NCI-H748 treated with DMSO at 0.1 percent for 48 hours (cell line): ENCODE measurements at places on chromosomes 6 and 20.

DNA sequence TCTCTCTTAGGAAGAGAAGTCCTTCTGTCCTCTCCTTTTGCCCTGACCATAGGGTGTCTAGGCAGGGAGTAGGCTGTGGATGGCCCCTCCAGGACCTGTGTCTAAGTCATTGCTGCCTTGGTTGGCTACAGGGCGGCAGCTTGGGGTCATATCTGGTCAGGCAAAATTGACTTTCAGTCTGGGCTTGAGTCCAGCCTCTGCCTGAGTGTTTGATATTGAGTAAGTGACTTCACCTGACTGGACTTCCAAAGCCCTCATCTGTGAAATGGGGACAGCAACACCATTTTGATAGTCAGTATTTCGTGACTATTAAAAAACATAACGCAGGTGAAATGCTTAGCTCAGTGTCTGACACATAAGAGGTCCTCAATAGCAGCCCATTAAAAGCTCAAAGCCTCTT lies 4.6 kb downstream of the TGM3 start:
- DNase-seq = no peak

DNA sequence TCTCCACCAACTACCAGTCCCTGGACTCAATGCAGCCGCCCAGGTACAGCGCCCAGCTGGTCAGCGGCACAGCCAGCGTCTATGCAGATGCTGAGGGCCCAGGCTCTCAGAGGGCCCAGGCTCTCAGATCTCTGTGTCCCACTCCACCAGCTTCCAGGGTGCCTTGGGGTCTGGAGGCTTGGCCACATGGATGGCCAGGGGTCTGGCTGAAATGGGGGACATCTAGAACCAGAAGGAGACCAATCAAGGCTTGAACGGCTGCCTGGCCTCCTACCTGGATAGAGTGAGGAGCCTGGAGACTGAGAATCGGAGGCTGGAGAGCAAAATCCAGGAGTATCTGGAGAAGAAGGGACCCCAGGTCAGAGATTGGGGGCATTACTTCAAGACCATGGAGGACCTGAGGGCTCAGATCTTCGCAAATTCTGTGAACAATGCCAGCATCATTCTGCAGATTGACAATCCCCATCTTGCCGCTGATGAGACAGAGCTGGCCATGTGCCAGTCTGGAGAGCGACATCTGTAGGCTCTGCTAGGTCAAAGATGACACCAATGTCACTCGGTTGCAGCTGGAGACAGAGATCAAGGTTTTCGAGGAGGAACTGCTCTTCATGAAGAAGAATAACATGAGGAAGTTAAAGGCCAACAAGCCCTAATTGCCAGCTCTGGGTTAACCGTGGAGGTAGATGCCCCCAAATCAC lies 44.1 kb upstream of the GRM4 start:
- DNase-seq = no peak

DNA sequence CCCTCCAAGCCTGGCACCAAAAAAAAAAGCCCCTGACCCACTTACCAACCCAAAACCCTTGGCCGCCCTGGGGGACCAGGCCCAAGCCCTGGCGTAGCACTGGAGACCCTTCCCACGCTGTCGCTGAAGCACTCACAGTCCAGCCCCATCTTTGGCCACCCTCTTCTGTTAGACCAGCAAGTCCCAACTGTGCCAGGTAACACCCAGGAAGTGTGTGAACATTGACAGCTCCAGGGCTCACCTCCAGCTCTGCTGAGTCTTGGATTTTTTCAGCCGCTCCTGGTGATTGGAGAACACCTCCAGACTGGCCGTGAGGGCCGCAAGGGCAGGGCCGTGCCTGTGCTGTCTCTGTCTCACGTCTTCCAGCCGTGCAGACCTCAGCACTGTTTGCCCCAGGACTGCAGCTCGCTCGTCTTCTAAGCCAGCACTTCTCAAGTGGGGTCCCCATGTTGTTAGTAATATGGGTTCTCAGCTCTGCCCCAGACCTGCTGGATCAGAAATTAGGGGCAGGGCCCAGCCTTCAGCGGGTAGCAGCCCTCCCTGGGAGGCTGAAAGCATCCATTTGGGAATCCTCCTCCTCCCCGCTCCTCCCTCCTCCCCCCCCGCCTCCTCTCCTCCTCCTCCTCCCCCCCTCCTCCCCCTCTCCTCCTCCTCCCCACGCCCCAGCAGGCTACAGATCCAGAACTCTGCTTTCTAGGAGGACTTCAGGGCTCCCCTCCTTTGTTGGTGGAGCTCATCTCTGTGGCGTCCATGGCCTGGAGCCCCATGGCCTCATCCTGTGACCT lies 18.1 kb downstream of the NPEPL1 start:
- no peak for DNase-seq

DNA sequence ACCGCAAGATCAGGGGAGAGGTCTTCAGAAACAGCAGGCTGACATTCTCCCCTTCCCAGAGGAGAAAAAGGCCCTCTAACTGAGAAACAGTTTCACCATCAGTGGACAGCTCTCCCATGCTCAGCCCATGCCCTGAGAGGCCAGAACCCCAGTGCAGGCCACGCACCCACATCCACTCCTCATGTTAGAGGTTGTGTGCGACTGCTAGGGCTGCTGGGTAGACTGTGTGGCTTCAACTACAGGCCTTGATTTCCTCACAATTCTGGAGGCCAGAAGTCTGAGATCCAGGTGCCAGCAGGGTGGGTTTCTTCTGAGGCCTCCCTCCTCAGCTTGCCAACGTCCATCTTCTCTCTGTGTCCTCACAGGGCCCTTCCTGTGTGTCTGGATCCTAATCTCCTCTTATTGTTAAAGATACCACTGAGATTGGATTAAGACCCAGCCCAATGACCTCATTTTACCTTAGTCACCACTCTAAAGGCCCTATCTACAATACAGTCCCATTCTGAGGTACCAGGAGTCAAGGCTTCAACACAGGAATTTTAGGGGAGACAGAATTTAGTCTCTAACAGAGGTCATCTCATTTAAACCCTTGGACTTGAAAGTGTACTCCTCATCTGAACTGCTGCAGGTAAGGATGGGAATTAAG lies 67.7 kb upstream of the CD93 start:
- DNase-seq = no peak

- DNase-seq = no peak
These were observed 61.0 kb downstream of the PSMG4 start for GRCh38 chr6:3319610-3320200.

- DNase-seq = no peak
These were observed 10.4 kb upstream of the ABHD16B start for GRCh38 chr20:63850689-63851547.

GRCh38 chr6:3159805-3160781 lies 2.7 kb upstream of the TUBB2A start:
- DNase-seq = peak; percentile 84

GRCh38 chr6:20109526-20109925 lies 102.7 kb downstream of the MBOAT1 start:
- no peak for DNase-seq

- DNase-seq = peak; percentile 74
These were observed 874.2 kb downstream of the TFAP2A start for GRCh38 chr6:9540534-9541126.

- no peak for DNase-seq
These were observed 5.1 kb upstream of the TMEM244 start for GRCh38 chr6:129866256-129866655.

GRCh38 chr20:53692465-53693067 lies 98.9 kb upstream of the ZNF217 start:
- no peak for DNase-seq

DNA sequence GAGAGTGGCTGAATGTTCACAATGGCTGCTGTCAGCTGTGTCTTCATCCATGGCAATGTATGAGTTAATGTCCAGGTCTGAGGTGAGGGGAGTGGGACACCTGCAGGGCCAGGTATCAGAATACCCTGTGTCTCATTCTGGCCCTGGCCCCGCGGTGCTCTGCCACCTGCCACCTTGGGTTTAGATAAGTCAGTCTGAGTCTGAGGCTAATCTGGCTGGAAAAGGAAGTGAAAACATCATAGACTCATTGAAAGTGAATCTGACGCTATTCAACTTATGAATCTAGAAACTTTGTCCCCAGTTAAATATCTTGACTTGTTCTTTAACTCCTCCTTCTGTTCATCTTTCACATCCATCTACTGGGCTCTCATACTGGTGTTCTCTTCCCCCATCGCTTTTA lies 267.1 kb upstream of the JAG1 start:
- DNase-seq = no peak

GRCh38 chr6:112927641-112928320 lies 580.7 kb downstream of the RFPL4B start:
- DNase-seq = no peak

- DNase-seq = no peak
These were observed 178.5 kb downstream of the ARID1B start for GRCh38 chr6:156955494-156956183.
